Suppressor macrophage (primary cell): ENCODE measurements at places on chromosomes 12 and 14.

- peak; percentile 67 for DNase-seq
These were observed 5.8 kb downstream of the MARK3 start for GRCh38 chr14:103391048-103391447.

DNA sequence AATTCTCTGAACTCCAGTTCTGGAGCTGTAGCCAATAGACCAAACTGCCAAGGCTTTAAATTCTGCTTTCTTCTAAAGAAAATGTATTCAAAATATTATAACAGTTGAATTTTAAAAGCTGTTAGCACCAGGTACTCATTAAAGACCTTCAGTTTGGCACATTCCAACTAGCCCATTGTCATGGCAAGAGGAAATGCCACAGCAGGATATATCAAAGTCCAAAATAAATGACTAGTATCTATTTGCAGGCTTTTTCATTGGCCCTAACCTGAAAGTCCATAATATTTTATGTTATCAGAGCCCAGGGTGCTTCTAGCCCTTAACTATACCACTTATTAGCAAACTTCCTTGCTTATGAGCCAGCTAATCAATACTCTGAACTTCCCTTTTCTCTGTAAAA is 3.1 kb upstream of the RIC8B start:
- no peak for DNase-seq

DNA sequence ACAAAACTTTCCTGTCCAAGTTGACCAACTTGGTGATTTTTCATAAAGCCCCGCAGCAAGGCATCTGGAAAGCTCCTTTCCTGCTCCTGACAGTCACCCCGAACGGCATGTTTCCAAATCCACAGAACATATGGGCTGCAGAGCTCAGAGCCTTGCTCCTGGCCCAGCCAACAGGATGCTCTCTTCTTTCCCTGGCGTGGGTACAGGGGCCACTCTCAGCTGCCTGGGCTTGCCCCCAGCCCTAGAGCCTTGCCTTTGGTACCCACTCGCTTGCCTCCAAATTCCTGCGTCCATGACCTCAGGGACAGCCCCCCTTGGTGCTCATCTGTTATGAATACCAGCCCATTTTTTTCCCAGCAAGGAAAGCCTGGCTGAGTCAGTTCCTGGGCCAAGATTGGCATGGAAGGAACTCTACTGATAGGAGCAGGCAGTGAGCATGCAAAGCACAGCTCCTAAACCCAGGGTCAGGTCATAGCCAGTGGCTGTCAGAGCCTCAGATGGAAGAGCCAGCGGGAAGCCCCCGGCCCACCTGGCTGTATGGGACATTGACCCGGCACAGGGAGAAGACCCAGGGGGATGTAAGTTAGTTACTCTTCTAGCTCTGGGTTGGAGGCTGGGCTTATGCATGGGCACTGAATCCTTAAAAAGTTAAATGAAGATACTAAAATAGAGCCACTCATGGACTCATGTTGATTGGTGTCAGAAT is 105.3 kb upstream of the RTL1 start:
- no peak for DNase-seq

GRCh38 chr12:118302053-118302452 is 70.7 kb downstream of the TAOK3 start:
- DNase-seq, result no peak

DNA sequence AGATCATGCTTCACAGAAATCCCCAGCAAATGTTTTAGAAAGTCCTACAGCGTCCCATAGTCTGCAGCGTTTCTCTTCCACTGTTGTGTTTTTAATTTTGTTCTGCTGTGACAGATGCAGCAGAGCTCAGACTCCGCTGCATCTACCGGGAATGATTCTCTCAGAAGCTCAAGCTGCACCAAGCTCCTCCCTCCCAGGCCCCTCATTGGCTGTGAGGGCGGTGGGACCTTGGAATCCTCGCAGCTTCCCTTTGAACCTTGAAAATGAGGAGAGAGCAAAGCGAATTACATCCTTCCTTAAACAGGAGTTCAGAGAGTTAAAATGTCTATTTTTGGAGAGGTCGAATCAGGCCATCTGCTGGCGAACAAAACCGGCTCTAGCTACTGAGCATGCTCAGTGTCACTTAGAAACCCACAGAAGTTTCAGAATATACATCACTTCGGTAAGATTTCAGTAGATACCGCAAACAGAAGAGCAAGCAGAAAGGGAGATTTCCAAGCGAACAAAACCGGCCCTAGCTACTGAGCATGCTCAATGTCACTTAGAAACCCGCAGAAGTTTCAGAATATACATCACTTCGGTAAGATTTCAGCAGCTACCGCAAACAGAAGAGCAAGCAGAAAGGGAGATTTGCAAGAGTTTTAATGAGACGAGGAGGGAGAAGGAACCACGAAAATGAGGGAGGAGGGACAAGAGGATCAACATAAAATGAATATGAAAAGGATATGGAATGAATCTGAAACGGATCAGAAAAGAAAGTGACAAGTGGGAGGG is at the start of gene ABCD2:
TSS of gene ABCD2 (minus strand) at position 144 of the 774 bp plus-strand sequence. CDS start 188 bp downstream, outside the sequence.
- DNase-seq, result peak; percentile 73

GRCh38 chr14:89853936-89854693 is 100.4 kb downstream of the EFCAB11 start:
- DNase-seq, result no peak

GRCh38 chr14:70149596-70150165 is 39.1 kb downstream of the SLC8A3 start:
- no peak for DNase-seq

DNA sequence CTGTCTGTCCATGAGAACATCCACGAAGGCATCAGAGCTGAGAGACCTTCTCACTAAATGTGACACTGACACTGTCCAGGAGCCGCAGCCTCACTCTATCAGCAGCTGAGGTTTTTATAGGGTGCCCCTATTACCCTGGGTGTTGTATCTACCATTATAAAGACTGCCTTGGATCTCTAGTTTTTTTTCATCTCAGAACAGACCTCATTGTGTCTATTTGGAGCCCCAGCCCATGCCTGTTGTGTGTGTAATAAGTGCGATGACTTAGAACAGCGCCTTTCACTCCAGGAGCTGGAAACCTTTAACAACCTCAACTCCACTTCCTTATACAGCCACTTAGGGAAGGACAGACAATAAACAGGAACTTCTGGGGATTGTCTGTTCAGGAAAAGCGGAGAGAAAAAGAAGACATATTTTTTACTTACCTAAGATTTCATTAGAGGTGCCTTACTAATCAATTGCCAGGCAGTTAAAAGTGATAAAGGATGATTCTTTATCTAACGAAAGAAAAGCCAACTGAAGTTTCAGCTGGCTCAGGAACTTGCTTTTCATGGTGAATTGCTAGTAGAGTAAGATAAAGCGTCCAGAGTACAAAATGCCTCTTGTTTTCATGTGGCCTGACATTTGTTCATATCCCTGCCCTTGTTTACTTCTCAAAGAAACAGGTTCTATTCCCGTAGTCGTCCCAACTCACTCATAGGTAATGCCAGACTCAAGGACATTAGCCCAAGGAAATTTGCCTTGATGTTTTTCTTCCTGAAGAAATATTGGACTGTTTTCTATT is 420.6 kb downstream of the RAD51B start:
- peak; percentile 51 for DNase-seq

DNA sequence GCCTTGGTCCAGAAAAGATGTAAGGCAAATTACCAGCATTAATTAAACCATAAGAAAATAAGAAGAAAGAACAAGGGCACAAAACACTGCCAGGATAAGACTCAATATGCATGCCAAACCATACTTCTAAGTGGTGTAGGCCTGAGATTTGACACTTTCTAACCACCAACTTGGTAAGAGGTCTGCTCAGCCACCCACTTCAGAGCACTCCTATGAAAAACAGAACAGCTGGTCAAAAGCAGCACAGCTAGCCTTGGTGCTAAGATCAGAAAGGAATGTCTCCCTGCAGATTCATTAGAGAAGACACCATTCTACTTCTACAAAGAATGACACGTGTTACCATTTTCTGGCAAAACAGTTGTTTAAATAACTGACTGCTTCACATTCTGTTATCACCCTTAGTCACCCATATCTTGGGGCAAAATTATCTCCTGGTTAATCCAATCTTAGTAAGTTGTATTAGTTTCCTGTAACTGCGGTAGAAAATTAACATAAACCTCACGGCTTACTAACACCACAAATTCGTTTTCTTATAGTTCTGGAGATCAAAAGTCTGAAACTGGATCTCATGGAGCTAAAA is 13.2 kb downstream of the RPS6KA5 start:
- DNase-seq, result no peak

DNA sequence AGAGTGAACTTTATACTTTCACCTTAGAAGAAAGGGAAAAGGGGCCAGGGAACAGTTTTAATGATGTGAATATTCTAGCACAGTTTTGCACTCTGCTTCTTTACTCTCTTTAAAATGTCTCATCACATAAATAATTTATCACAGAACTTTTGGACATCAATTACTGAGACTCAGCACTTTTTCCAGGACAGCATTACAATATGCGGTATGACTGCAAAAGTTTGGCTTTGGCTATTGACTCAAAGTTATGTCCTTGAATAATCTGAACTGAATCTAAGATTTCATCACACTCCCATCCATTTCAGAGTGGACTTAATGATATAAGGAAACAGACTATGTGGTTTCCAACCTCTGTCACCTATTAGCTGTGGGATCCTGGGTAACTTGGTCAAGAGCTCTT is 11.7 kb downstream of the CCER1 start:
- DNase-seq, result no peak

- DNase-seq, result no peak
These were observed 120.7 kb downstream of the C12orf75 start for GRCh38 chr12:105451211-105451610.

GRCh38 chr14:54922598-54922997 is 20.0 kb upstream of the GCH1 start:
- DNase-seq, result no peak

- DNase-seq, result no peak
These were observed 34.2 kb upstream of the KRR1 start for GRCh38 chr12:75545636-75546035.

GRCh38 chr14:89503431-89503996 is 86.5 kb upstream of the FOXN3 start:
- DNase-seq, result peak; percentile 24

GRCh38 chr12:80877721-80878265 is 59.9 kb downstream of the LIN7A start:
- DNase-seq, result no peak

GRCh38 chr12:74906224-74906623 is 303.4 kb downstream of the KCNC2 start:
- DNase-seq, result no peak

GRCh38 chr12:101698800-101699347 is 1.4 kb downstream of the CHPT1 start:
- DNase-seq, result no peak

GRCh38 chr14:88488081-88488480 is 66.7 kb downstream of the PTPN21 start:
- no peak for DNase-seq

DNA sequence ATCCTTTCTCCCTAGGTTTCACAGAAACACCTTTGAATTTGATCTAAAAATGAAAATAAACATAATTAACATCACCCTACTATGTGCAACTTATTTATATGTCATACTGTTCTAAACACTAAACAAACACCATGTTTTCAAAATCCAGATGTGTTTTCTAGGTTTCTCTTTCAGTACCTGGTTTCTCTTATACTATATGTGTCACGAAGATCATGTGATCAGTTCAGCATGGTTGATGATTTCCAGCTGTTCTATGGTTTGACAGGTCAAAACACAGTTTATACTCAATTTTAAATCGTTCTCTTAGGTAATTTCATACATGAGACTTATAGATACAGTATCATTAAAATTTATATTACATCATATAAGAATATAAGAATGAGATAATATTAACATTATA is 373.1 kb downstream of the SOX5 start:
- no peak for DNase-seq

DNA sequence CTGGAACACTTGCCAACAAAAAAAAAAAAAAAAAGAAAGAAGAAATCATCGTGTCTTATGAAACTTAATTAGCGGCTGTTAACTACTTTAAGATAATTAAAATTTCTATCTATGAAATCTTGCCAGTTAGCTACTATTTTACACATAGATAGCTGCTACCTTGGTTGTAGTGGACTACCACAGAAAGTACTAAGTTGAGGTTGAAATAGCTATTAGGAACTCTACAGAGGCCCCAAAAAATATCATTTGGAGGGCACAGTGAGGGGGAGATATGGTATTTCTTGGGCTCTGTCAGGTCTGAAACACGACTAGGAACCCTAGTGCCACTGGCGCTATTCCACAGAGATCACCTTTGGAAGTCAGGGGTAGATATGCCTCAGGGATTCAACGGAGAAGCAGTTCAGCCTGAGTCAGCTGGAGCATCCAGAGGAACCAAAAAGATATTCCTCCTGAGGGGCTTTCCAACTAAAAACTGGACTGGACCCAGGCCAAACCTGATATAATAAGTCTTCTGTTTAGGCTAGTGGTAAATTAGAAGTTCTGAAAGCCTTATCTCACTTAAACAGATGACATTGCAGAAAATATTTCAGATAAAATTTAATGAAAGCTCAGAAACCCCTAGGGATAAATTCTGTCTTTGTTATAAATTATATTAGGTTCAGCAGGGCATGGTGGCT is 126.1 kb downstream of the EPS8 start:
- no peak for DNase-seq

- peak; percentile 9 for DNase-seq
These were observed 353.6 kb downstream of the TMTC2 start for GRCh38 chr12:83040339-83040738.

GRCh38 chr12:109952160-109952858 is 43.9 kb downstream of the GIT2 start:
- peak; percentile 43 for DNase-seq

GRCh38 chr14:30614155-30614554 is 8.0 kb upstream of the SCFD1 start:
- no peak for DNase-seq

- no peak for DNase-seq
These were observed 16.2 kb downstream of the LRRC74A start for GRCh38 chr14:76842414-76842813.

GRCh38 chr14:95336192-95336760 is 16.6 kb upstream of the CLMN start:
- DNase-seq, result no peak

GRCh38 chr12:226401-226800 is 12.4 kb upstream of the SLC6A12 start:
- DNase-seq, result no peak

DNA sequence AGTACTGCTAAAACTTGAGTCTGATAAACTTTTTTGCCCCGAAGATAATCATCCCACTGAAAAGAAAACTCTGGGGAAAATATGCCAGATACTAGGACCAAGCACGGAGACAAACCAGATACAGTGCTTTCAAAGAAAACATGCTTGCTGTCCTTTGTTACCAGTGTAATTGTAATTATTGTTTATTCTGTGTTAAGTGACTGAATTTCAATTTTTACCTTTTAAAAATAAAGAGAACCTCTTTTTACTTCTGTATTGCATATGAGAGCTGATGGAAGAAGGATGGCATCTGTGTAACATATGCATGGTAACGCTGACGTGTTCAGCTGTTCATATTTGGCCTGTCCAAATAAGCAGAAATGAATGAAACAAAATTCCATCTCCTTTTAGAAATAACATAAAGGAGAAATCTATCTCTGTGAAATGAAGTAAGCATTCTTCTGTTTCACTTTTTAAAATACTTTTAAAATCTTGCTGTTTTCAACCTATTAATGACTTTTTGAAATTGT is 22.5 kb downstream of the SLC35E3 start:
- no peak for DNase-seq

GRCh38 chr14:33475623-33476022 is 475.3 kb downstream of the EGLN3 start:
- DNase-seq, result peak; percentile 26

- DNase-seq, result no peak
These were observed 1003.9 kb downstream of the FLRT2 start for GRCh38 chr14:86533834-86534233.

GRCh38 chr14:93957751-93958566 is 18.4 kb downstream of the ASB2 start:
- peak; percentile 58 for DNase-seq
